ENCODE measurements at places on chromosomes 3 and 15. TPM values are rescaled to one million over a fixed set of nuclear protein-coding genes. Genes with fewer than 3 reads are reported as not detected.

DNA sequence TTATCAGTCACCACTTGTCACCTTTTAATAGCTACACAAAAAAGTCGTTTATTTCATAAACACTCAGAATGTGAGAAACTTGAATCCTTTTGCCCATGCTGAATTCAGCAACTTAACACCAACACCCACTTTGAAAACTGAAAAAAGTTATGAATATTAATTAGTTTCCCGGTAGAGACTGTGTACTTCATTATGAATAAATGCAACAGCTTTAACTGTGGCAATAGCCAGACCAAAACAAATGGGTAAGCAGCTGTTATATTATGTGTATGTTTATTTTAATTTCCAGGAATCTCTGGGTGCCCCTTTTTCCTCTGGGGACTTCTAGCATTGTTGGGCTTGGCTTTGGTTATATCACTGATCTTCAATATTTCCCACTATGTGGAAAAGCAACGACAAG, 7.8 kb downstream of the TRAT1 start:
- no peak for DNase-seq

DNA sequence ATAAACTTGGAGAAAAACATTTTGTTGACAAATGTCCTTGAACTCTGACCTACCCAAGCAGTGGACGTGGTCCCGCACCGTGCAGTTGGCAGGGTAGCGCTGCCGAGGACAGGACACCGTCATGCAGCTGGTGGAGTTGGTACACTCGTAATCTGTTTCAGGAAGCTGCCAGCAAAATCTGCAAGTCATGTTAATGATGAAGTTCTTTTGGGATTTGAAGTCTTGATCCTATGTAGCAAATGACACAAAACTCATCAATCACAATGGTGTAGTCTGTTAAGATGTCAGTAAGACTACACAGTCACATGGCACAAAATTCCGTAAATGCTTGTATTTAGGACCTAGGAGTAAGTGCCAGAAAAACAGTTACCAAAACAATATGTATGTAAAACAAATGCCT, 5.5 kb downstream of the TM2D3 start:
- DNase-seq, result no peak

GRCh38 chr3:70726961-70727360, 414.5 kb upstream of the MDFIC2 start:
- no peak for DNase-seq

DNA sequence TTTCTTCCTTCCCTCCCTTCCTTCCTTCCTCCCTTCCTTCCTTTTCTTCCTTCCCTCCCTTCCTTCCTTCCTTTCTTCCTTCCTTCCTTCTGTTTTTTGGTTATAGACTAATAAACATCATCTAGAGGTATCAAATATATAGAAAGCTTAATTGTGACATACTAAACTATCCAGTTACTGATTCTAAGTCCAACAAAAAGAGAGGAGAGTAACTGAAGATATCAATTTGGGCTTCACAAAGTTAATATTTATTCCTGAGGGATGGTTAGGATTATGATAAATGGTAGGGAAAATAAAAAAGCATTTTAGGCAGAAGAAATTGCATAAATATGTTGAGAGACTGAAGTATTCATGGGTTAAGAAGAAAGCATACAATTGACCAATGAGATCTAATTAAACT, 7.8 kb upstream of the CLDN16 start:
- DNase-seq, result no peak

DNA sequence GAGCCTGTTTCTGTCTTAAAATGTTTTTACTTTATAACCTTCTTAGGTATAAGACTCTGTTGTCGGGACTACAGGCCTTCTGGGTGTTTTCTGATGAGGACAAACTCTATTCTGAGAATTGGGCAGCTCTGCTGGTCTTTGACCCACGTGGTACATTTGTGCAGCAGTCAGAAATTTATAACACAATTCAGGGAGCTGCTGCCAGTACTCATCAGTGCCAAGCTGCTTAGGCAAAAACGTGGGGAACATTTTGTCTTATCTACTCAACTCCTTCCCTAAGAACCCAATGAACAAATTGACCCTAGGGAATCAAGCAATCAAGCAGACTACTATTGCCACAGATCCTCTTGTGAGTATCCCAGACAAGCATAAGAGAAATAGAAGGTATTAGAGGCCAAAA, 180.7 kb upstream of the PDZRN3 start:
- no peak for DNase-seq

- DNase-seq, result no peak
Observed at GRCh38 chr3:181379278-181379677, 332.4 kb upstream of the SOX2 start.

Gene ISL2
- not detected for total RNA-seq

Gene HACD3
- total RNA-seq, result 117 TPM

Data from occipital lobe (tissue), 3 donors.